Stimulated activated CD4-positive, alpha-beta T cell treated with anti-CD3 and anti-CD28 coated beads, Interleukin-2, amount 100 ng/mL, for 48 hours (primary cell): ENCODE measurements at places on chromosomes 2 and 18.

GRCh38 chr2:27958711-27959378, 68.3 kb downstream of the BABAM2 start:
- no peak for DNase-seq

GRCh38 chr18:44737623-44738022, 56.9 kb downstream of the SETBP1 start:
- no peak for DNase-seq

DNA sequence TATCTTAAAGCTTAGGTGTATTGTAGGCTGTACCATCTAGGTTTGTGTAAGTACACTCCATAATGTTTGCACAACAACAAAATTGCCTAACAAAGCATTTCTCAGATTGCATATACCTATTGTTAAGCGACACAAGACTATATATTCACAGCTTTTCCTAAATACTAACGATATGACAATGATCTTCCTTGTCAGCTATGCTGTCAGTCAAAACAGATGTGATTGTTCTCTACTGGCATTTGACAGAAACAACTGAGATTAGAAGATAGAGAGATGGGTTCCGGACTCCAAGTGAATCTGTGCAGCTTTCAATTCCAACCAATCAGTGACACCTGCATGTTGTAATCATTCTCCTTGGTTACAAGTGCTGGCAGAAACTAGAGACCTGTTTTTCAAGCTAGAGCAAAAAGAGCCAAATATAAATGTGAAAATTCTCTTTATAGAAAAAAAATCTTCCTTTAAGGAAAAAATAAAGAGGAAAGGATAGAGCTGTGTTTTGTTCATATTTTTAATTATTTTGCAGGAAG, 1232.3 kb upstream of the SLC39A10 start:
- no peak for DNase-seq

DNA sequence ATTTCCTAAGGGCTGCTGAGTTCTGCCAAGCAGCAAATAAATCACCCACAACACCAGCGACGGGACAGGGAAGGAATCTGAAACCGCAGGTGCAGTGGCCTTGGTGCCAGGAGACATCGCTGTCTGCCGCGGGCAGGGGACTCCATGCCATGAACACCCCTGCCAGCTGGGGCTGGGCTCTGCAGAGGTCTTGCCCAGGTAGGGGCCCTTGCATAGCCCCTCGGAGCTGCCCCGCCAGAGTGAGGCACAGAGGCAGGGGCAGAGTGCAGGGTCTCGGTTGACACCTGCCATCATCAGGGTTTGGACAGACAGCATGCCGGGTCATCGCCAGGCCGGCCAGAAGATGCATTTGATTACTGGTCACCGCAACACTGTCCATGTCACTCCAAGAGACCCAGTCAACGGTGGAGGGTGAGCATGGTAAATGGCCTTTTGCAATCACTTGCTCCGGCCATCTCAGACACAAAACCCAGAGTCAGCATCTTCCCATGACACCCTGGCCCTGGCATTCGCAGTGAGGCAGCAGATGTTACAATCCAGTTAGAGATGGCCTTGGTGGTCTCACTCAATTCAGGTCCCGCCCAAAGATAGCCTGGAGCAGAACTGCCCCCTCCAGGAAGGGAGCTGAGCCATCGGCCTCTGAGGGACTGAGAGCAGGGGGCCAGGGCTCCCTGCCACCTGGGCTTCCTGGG, 255.4 kb downstream of the NDUFA10 start:
- no peak for DNase-seq

GRCh38 chr2:72893594-72894319, 6.5 kb downstream of the SPR start:
- peak; percentile 38 for DNase-seq

GRCh38 chr2:138600732-138601457, 99.3 kb downstream of the SPOPL start:
- DNase-seq = no peak

DNA sequence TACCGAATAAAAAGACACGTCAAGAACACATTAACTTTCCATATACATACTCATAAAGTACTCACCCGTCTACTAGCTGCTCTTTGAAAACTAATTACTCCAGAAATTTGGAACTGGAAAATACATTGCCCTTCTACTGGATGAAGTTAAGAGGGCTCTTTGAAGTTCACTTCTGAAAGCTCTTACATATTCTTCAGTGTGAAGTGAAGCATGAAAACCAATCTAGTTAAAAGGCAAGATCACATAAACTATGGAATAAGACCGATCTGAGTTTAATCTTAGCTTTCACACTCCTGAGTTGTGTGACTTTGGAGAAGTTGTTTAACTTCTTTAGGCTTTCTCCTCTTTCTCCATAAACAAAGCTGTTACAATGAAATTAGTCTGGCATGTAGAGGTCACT, 38.5 kb downstream of the REV1 start:
- DNase-seq = no peak

- DNase-seq = peak; percentile 90
These were observed 3.3 kb upstream of the SOS1 start for GRCh38 chr2:39124000-39124745.

DNA sequence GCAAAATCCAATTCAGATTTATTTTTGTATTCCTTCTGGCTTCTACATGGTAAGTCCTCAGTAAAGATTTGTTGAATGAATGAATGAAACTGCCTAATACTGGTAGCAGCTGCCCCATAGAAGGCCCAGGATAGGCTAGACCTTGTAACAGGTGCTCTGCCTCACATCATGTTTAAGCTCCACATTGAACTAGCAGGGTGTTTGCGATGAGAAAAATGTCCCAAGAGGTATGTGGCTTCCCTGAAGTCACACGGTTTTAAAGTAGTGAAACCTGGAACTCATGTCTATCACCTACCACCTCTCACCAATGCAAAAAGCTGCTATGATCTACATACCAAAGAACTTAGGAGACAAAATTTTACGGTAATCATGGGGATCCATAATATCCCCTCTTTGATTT, 765 bp upstream of the LHCGR start:
- DNase-seq = no peak

DNA sequence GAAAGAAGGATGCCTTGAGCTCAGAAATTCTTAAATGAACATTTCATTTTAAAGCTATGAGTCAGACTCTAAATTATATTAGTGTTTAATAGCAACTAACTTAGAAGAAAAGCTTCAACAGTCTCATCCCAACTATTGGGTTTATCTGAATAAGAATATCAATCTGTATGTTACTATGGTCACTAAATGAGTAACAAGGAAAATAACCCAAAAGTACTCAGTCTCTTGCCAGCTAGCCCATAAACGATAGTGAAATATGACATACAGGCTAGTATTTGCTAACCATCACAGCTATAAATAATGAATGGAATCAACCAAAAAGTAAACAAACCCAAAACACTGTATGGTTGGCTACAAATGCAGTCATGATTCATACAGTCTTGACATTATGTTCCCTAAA, 174.9 kb downstream of the RAB3GAP1 start:
- DNase-seq = no peak

DNA sequence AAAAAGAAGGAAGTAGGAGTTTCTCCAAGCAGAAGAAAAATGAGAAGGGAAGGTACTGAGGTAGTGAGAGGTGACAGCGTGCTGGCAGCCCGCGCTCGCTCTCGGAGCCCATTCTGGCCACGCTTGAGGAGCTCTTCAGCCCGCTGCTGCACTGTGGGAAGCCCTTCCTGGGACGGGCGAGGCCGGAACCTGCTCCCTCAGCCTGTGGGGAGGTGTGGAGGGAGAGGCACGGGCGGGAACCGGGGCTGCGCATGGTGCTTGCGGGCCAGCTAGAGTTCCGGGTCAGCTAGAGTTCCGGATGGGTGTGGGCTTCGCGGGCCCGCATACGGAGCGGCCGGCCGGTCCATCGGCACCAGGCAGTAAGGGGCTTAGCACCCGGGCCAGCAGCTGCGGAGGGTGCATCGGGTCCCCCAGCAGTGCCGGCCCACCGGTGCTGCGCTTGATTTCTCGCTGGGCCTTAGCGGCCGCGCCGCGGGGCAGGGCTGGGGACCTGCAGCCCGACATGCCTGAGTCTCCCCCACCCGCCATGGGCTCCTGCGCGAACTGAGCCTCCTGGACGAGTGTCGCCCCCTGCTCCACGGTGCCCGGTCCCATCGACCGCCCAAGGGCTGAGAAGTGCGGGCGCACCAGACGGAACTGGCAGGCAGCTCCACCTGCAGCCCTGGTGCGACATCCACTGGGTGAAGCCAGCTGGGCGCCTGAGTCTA, 11.1 kb upstream of the CYS1 start:
- DNase-seq = no peak

DNA sequence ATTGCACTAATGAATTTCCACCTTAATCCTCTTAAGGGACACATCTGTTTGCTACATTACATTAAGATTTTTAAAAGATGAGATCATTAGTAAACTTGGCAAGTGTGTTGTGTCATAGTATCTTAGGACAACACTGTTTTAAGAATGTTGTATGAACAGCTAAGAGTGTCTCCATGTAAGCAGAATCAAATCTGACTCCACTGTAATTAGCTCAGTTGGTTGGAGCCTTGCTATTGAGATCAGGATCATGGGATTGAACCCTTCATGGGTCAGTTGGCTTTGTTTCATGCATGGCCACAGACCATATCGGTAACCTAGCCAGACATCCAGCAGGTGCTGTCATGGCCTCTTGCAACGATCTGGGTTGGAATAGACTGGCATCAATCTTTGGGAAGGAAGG, 5.2 kb downstream of the FHOD3 start:
- DNase-seq = no peak

GRCh38 chr2:111058264-111058663, 62.5 kb upstream of the BCL2L11 start:
- no peak for DNase-seq

DNA sequence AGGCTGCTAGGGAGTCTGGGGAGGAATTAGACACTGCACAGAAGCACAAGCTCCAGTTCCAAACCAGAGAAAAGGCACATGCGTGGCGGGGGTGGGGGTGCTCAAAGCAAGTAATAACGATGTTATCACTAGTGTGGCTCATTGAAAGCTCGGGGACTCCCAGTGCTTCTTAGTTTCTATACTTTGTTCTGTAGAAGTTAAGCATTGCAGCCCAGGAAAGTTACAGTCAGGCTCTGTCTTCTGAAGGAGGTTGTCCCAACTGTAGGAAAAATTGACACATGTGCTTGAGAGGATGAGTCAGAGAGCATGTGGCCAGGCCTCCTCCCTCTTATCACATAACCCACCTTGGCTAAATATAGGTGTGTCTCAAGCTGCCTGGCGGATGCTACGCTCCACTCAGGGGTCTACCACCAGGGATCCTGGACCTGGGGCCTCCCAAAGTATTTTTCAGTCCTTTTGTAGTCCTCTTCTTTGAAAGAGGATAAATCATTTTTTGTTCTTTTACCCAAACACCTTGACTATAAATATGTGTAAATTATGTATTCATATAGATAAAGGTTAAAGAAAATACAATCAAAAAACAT, 3.8 kb downstream of the GALNT5 start:
- DNase-seq = peak; percentile 52

DNA sequence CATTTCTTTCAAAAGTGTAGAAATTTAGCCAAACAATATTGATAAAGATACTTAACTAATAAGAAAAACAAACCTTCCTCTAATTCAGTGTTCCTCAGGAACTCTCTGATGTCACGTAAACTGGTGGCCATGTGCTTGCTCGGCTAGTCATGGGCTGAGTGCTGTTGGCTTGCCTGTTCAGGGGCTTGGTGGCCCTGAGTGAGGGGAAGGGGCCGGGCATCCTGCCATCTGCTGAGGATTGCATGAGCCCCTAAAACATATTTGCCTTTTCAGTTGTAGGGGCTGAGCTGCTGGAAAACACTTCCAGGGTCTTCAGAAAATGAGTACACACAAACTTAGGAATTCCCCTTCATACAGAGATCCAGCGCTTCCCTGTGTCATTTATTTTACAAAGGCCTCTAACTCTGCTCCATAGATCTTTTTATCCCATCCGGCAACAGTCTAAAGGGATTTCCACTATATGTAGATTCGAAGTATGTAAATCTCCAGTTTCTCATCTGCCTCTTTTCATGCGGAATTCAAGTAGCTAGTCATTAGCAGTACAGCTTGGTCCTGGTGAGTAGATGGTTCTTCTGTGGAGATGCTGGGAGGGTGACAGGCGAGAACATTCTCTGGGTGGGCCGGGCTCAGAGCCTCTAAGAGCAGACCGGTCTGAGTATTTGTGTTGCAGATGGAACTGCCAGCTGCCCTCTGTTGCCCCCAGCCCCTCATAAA, 20.1 kb upstream of the NFATC1 start:
- no peak for DNase-seq

GRCh38 chr2:121483021-121483420, 47.7 kb upstream of the RNU4ATAC start:
- DNase-seq = no peak

- DNase-seq = no peak
These were observed 13.0 kb downstream of the STRADB start for GRCh38 chr2:201464547-201464946.

DNA sequence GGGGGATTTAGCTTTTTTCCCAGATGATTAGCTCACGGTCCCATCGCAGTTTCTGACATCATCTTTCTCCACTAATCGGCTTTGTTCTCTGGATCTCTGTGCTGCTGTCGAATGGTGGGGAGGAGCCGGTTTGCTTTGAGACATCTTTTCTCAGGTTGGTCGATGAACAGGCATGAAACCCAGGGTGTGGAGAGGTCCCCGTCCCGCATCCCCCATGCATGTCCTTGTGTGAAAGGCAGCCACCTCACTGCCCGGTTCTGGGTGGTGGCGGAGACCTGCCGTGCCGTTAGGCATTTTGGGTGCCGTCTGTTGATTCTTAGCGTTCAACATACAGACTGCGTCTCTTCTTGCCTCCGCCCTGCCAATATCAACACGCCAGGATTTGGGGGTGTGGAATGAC, 57.8 kb downstream of the CTDP1 start:
- DNase-seq = no peak
